ENCODE measurements at places on chromosomes 2 and 18. TPM values are rescaled to one million over a fixed set of nuclear protein-coding genes. Genes with fewer than 3 reads are reported as not detected.
A peak's percentile ranks its signal among the peaks of the same experiment; 100 is the strongest.

DNA sequence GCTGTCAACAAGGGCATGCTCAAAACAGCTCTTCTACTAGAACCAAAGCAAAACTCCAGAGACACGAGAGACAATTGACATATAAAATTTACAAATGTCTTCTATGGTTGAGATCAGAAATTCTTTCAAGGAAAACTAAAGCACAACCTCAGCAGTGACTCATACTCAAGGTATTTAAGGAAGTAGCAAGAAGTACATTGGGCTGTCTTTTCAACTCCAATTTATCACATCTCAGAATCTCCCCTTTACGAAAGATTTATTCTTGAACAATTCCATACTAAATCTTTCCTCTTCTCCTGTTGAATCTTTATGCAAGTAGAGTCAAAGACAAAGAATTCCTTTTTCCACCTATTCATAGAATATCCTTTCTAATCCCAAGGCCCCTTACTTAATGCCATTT, 324.0 kb downstream of the IRS1 start:
- DNase-seq, result no peak
- H3K36me3 ChIP-seq, result peaks cover 6% of the 10 kb centered on the region
- no peak overlapping the region for H3K27ac ChIP-seq

- H3K4me3 ChIP-seq, result no peak overlapping the region
- no peak overlapping the region for H3K27ac ChIP-seq
- no peaks in the 10 kb centered on the region for H3K4me1 ChIP-seq
- no peaks in the 10 kb centered on the region for H3K27me3 ChIP-seq
- peaks cover 3% of the 10 kb centered on the region for H3K36me3 ChIP-seq
Observed at GRCh38 chr2:206250041-206250897, 24.2 kb upstream of the ZDBF2 start.

GRCh38 chr2:200417366-200417765, 92.5 kb downstream of the KCTD18 start:
- H3K36me3 ChIP-seq, result peaks cover 7% of the 10 kb centered on the region
- peaks cover 42% of the 10 kb centered on the region for H3K4me1 ChIP-seq
- DNase-seq, result no peak
- peak overlapping the region; percentile 35 for H3K4me3 ChIP-seq
- H3K27ac ChIP-seq, result peak overlapping the region; percentile 98

DNA sequence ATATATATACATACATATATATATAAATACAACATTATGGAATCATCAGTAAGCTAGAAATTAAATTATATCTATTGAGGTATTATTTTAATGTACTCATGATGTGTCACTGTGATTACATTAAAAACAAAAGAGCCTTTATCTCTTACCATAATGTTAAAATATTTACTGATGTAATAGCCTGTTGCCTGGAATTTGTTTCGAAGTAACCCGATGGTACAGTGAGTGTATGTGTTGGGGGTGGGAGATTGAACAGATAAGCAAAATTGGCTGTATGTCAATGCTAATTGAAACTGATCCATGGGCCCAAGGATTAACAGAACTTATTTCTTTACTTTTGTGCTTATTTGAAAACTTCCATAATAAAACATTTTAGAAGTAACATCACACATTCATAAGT, 1473.2 kb downstream of the LRP1B start:
- no peaks in the 10 kb centered on the region for H3K36me3 ChIP-seq
- no peaks in the 10 kb centered on the region for H3K27me3 ChIP-seq
- H3K27ac ChIP-seq, result no peak overlapping the region
- no peaks in the 10 kb centered on the region for H3K4me1 ChIP-seq
- H3K4me3 ChIP-seq, result no peak overlapping the region
- no peak for DNase-seq

DNA sequence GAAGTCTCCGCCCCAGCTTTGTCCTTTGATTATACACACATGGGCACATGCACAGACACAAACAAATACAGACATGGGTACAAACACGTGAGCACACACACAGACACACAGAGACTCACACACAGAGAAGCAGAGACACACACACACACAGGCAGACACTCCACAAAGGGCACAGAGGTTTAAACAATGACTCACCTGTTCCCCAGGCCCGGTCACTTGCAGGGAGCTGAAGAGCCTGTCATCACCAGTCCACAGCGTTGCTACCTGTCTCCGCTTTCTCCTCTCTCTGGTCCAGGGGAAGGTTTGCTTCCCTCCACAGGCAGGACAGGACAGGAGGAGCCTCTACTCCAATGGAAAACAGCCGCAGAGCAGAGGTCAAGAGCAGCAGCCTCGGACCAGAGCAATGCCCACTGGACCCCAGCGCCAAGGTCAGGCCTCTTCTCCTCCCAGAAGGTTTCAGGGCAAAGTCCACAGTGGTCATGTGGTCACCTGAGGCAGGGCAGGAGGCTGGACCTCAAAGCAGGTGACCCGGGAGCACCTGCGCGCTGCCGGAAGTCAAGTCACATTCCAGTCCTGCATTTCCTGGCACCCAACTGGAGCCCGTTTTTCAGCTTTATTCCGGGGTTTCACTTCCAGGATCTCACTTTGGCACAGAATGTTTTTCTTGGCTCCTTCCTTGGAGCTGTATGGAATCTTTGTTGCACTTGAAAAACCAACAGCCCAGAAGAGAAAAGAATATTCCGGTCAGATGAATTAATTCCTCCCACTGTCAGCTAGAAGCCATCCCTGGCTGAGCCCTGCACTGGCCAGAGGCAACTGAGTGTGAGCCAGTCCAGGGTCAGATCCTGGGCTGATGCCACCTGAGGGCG, at the start of gene RAB17:
RAB17 (minus strand) TSS at position 463 of the 869 bp plus-strand sequence. CDS start 4,580 bp downstream, outside the sequence.
- peaks cover 38% of the 10 kb centered on the region for H3K4me1 ChIP-seq
- no peaks in the 10 kb centered on the region for H3K27me3 ChIP-seq
- no peak within 1 kb of the TSS for H3K27ac ChIP-seq
- no peak within 1 kb of the TSS for H3K4me3 ChIP-seq
- no peaks in the 10 kb centered on the region for H3K36me3 ChIP-seq

DNA sequence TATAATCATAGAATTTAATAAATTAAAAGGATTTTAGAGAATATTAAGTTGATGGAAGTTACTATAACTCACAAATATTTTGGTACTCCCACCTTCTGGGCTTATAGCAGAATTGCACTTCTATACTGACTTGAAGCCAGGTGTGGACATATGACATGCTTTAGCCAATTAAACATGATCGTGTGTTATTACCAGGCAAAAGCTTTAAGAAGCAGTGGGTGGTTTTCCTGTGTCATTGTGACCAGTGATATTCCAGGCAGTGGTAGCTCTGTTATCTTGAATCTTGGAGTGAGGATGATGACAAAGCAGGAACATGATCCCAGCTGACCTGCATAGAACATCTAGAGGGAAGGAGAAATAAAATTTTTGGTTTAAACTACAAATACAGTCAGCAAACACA, 370.9 kb upstream of the ZEB2 start:
- no peak for DNase-seq
- H3K4me1 ChIP-seq, result peaks cover 14% of the 10 kb centered on the region
- H3K27me3 ChIP-seq, result no peaks in the 10 kb centered on the region
- no peak overlapping the region for H3K4me3 ChIP-seq
- H3K27ac ChIP-seq, result no peak overlapping the region

DNA sequence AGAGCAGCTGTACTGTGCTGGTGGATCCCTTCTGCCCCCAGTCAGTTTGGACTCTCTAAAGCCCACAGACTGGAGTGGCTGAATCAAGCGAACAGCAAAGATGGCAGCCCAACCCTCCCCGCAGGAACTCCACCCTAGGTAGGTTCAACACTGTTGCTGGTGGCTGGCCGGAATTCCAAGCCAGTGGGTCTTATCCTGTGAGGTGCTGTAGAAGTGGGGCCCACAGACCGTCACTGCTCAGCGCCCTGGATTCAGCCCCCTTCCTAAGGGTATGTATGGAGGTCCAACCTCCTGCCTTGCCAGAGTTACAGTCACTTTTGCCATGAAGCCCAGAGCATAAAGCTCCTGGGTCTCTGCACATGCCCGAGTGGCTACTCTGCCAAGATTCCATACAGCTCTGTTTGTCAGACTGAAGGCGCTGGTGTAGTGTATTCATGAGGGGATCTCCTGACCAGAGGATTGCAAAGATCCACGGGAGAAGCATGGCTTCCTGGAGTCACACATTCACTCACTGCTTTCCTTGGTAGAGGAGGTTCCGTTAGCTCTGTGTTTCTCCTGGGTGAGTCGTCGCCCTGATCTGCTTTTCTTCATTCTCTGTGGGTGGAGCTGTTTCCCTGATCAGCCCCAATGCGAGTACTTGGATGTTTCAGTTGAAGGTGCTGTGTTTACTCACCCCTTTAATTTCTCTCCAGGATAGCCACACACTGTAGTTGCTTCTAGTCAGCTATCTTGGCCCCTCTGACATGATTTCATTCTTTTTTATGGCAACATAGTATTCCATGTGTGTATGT, 293.6 kb upstream of the THUMPD2 start:
- H3K4me1 ChIP-seq, result peaks cover 11% of the 10 kb centered on the region
- no peak overlapping the region for H3K4me3 ChIP-seq
- DNase-seq, result no peak

DNA sequence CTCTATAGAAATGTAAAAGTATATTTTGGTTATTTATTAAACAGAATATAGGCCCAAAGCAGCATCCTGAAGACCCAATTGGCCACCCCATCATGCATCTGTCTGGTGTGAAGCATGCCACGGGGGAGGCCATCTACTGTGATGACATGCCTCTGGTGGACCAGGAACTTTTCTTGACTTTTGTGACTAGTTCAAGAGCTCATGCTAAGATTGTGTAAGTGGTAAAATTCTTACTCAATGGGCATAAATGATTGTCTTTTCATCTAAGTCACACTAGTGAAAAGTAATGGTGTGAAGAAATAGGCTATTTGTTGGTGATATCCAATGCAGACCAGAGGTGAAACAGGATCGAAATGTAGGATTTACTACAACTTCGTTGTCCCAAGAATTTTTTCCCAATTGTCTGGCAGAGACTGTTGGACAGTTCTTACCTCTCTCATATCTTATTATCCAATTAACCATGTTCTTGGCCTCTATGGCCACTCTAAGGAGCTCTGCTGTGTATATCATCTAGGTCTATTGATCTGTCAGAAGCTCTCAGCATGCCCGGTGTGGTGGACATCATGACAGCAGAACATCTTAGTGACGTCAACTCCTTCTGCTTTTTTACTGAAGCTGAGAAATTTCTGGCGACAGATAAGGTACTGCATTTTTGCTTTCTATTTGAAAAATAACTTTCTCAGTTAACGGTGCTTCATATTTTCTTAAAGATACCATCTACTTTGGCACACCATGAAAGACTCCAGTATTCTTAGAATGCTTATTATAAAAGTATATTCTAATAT, 35.0 kb downstream of the AOX1 start:
- no peaks in the 10 kb centered on the region for H3K27me3 ChIP-seq
- no peak for DNase-seq
- H3K4me3 ChIP-seq, result no peak overlapping the region
- H3K4me1 ChIP-seq, result peaks cover 20% of the 10 kb centered on the region
- H3K36me3 ChIP-seq, result no peaks in the 10 kb centered on the region

Gene PLCL1
- 0.32 TPM for total RNA-seq

DNA sequence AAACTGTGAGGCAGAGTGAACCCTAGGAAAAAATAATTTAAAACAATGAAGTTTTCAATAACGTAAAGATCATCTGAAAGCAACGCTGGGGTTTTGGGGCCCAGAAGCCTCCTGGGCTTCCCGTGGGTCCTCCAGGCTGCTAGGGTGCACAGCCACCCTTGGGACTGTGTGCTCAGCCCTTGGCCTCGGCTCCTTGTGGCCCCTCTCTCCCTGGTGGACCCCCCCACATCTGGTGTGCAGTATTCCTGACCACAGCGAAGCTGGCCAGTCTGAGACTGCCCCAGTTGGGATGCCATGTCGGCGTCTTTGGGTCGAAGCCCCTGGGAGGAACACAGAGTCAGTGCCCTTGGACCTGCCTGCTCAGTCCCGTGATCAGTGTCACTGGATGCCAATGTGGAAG, 53.0 kb downstream of the ACKR3 start:
- no peak overlapping the region for H3K27ac ChIP-seq
- H3K4me3 ChIP-seq, result no peak overlapping the region
- DNase-seq, result no peak
- peaks cover 24% of the 10 kb centered on the region for H3K4me1 ChIP-seq
- H3K27me3 ChIP-seq, result no peaks in the 10 kb centered on the region
- no peaks in the 10 kb centered on the region for H3K36me3 ChIP-seq

- no peaks in the 10 kb centered on the region for H3K36me3 ChIP-seq
- no peak overlapping the region for H3K27ac ChIP-seq
- H3K27me3 ChIP-seq, result no peaks in the 10 kb centered on the region
- H3K4me1 ChIP-seq, result peaks cover 52% of the 10 kb centered on the region
Observed at GRCh38 chr2:64201151-64201550, 56.9 kb upstream of the PELI1 start.

Gene ACMSD
- total RNA-seq, result not detected

- H3K27me3 ChIP-seq, result peaks cover 11% of the 10 kb centered on the region
- DNase-seq, result peak; percentile 91
- H3K4me3 ChIP-seq, result peak within 1 kb of the TSS; percentile 94
- H3K36me3 ChIP-seq, result no peaks in the 10 kb centered on the region
Observed at GRCh38 chr2:219245148-219245898, at the start of the genes GLB1L and STK16. TSS of gene GLB1L (minus strand) at chr2:219245444. CDS start at chr2:219243573, 1,871 bp downstream. TSS of gene STK16 (plus strand) at chr2:219245479. CDS start at chr2:219246000, 521 bp downstream.

Gene BMP10
- not detected for total RNA-seq

All from neural crest cell (in vitro differentiated cells).